ENCODE measurements at places on chromosomes 16 and 17.

- DNase-seq: no peak
These were observed 5.8 kb upstream of the UTS2R start for GRCh38 chr17:82365606-82366295.

GRCh38 chr16:20001856-20002707 is 71.6 kb downstream of the GPR139 start:
- no peak for DNase-seq

DNA sequence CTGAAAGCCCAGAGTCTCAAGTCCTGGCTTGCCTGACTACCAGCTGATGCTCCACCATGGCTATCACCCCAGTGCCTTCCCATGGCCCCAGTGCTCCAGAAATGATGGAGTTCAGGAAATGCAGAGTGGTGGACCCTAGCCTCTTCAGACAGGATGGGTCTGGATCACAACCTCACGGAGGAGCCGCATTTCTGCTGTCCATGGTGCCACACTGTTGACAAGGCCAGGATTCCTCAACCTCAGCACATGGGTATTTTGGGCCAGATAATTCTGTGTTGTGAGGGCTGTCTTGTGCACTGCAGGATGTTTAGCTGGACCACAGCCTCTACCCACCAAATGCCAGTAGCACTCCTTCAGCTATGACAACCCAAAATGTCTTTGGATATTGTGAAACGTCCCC is 6.7 kb upstream of the CRHR1 start:
- no peak for DNase-seq

- no peak for DNase-seq
These were observed at the start of gene MT1A for GRCh38 chr16:56637814-56638750. MT1A (plus strand) TSS chr16:56638666; CDS start chr16:56638739, 73 bp downstream.

- no peak for DNase-seq
These were observed 36.5 kb downstream of the HOXB1 start for GRCh38 chr17:48494335-48494734.

GRCh38 chr16:4610011-4611005 is 4.4 kb downstream of the UBALD1 start:
- DNase-seq: no peak

DNA sequence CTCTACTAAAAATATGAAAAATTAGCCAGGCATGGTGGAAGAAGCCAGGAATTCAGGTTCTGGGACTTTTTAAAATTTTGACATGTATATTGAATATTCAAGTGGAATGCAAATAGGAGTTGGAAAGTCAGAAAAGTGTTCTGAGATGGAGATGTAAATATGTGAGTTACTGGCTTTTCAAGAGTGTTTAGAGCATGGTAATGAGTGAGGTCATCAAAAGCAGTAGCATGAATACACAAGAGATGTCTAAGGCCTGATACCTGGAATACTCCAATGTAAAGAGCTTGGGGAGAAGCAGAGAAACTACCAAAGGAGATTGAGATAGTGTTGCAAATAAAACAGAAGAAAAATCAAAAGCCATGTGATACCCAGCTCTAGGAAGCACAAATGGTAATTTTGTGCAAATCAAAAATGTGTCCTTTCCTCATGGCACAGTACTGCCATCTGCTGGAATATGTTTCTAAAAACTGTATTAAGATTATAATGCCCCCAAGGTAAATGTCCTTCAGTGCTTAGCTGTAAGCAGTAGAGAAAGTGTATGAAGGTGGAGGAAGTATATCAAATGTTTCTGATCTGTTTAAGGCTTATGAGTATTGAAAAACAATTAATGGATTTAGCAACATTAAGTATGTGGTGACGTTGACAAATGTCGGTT is 908.4 kb downstream of the KCNJ18 start:
- DNase-seq: no peak

GRCh38 chr17:76076765-76077583 is 2.0 kb upstream of the ZACN start:
- no peak for DNase-seq

DNA sequence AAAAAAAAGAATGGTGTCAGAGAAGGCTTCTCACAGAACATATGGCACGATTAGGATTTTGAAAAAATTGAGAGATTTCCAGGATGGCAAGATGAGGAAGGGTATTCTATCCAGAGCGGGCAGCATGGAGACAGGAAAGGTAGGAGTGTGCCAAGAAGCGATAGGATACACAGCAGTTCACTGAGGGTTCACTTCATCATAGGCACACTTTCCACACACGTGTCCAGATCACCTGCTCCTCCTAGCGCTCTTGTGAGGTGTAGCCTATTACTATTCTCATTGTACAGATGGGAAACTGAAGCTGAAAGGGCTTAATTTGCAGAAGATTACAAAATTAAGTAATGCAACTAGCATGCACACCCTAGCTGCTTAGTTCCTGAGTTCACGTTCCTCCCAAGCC is 6.2 kb upstream of the ELAC2 start:
- no peak for DNase-seq

DNA sequence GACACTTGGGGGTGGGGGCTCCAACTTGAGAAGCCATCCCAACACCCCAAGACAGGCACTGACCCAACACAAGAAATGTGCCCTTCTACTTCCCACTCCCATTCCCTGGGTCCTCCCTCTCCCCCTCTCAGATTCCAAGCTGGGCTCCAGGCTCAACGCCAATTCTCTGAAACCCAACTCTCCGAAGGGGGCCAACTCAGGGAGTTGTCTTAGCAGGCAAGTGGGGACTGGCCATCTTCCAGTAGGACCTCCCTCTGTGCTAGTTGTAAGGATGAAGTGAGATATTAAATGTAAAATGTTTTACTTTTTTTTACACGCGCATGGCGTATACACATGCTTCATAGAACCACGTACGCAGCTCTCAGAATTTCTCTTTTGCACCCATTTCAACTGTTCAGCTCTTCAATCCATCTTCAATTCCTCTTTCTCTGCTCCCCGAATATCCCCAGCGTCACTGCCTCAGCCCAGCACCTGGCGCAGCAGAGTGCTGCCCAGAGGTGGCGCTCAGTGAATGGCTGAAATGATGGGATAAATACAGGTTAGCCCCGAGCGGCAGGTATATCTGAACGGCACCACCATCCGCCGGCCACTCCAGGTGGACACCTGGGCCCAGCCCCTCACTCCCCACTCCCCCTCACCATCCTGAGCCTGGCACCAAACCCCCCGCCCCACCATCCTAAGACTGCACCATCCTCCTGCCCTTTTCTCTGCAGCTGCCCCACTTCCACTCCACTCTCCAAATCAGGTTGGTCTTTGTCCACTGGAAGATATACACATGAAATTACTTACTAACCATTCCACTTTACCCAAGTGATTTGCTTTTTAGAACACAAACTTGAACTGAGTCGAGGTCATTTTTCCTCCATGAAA is 43.9 kb upstream of the TNRC6C start:
- DNase-seq: no peak

DNA sequence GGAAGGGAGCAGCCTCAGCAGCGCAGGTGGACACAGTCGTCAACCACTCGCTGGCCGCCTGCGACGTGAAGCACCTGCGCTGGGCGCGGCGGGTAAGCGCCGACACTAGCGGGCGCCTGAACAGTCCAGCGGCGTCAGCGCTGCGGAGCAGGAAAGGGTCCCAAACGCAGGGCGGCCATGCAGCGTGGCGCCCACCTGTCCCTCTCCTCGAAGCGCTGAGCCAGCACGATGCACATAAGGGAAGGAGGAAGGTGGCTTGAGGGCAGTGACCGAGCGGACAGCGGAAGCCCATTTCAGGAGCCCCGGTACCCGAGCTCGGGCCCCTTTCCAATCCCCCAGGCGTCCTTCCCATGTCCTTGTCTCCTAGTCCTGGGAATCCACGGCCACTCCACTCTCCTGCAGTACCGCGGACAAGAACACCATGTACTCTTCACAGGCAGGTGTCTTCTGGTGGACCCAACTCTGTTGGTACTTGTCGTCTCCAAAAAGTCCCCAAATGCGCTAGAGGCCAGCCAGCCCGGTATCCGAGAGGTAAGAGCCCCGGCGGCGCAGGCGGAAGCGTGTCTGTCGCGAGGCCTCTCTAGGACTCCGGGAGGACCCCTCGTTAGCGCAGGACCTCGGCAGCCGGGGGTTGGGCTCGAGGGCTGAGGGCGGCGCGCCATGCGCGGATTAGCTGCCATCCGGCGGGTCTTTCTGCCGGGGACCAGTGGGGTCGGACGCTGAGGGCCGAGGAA is 14.4 kb downstream of the ZNF232 start:
- no peak for DNase-seq

GRCh38 chr16:8867216-8867931 is 1.4 kb downstream of the CARHSP1 start:
- no peak for DNase-seq

DNA sequence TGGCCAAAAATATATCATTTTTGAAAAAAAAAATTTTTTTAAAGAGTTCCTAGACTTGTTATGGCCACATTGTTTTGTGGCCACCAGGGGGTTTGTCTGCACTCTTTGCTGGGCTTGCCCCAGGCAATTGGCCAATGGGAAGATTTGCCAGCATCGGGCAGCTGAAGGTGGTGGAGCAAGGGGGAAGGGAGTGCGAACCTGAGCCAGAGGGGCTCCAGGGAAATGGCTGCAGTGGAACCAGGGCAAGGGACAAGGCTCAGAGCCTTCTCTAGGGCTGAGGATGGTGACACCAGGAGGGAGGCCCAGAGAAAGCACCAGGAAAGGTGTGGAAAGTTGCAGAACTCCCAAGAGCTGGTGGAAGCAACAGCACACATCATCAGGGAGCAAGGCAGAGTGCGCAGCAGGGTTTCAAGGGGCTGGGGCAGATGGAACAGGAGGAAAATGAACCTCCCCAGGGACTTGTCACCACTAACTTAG is 15.5 kb upstream of the CMIP start:
- DNase-seq: no peak

DNA sequence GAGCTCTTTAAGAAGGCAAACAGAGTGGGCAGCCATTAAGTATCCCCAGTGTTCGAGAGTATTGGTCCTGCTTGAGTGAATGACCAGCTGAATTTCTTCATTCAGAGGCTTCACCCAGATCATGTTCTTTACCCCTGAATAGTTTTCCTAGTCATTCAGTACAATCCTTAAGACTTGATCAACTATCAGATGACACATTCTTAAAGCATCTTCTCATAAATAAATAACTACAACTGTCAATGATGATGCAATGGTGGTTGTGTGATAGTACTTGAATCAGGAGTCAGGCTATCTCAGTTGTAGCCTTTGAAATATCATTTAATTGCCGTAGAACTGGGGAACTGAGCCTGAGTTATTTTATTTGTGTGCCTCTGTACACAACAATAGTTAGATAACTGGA is 416.8 kb upstream of the CCL2 start:
- DNase-seq: no peak

DNA sequence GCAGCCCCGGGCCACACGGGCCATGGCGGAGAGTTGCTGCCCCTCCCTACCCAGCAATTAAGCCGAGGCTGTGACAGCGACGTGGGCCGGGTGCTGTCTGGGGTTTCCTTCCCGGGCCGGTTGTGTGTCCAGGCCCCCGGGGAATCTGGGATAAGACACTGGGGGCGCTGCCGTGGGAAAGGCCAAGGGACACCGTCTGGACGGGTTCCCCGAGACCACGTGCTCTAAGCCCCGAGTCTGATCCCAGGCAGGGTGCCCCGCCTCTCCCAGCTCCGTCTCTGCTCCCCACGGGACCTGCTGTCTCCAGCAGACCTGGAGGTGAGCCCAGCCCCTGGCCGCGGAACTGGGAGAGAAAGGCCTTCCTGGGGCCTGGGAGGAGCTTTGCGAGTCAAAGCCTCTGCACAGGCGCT is 92.2 kb downstream of the IRX3 start:
- DNase-seq: no peak

DNA sequence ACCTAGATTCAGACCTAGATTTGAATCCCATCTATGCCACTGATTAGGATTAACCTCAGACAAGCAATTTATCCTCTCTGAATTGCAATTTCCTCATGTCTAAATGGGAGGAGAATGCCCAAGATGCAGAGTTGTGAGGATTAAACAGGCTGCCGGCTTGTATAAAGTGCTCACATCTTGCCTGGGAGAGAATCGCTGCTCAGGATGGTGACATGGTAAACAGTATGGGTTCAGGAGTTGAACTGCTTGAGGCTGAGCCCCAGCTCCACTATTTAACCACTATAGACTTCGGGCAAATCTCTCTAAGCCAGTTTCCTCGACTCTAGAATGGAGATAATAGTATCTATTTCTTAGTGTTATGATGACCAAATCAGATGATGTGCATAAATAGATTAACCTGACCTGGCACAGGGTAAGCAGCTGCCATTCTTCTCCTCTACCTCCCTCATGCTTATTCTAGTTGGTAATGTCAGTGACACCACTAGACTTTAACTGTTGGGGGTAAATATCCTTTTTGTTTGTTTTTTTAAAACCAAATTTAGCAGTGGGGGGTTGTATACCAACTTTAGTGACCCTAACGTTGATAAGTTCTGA is 732 bp upstream of the RPL27 start:
- no peak for DNase-seq

- peak; percentile 61 for DNase-seq
These were observed 108.5 kb upstream of the RCVRN start for GRCh38 chr17:10013365-10014112.

DNA sequence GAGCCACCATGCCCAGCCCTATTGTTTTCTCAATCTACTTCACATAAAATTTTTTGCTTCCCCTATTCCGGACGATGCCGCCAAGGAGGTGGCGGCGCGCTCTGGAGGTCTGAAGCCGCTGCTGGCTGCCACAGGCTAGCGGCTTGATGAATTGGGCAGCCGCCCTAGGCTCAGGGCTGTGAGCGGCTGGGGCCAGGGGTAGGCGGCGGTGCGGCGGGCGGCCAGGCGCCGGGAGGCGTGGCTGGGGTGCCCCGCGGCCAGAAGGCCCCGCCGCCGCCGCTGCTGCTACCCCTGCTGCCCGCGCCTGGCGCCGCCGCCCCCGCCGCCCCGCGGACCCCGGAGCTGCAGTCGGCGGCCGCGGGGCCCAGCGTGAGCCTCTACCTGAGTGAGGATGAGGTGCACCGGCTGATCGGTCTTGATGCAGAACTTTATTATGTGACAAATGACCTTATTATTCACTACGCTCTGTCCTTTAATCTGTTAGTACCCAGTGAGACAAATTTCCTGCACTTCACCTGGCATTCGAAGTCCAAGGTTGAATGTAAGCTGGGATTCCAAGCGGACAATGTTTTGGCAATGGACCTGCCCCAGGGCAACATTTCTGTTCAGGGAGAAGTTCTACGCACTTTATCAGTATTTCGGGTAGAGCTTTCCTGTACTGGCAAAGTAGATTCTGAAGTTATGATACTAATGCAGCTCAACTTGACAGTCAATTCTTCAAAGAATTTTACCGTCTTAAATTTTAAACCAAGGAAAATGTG is 41.7 kb downstream of the ANKFY1 start:
- no peak for DNase-seq

- no peak for DNase-seq
These were observed 101.2 kb downstream of the SALL1 start for GRCh38 chr16:51049678-51050376.

DNA sequence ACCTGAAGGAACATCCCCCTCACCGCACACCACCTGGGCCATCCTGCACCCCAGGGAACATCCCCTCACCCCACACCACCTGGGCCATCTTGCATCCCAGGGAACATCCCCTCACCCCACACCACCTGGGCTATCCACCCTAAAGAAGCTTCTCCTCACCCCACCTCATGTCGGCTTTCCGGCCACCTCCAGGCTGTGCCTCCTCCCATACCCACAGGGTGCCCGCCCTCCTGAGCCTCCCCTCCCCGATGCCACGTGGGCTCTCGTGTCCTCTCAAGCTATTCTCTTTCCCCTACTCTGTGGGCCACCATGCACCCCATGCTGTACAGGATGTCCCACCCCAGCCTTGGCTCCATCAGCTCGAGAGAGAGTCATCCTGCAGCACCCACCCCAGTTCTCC is 18.0 kb downstream of the MYLK3 start:
- no peak for DNase-seq
